ENCODE measurements at places on chromosomes 12 and 14. TPM values are rescaled to one million over a fixed set of nuclear protein-coding genes. Genes with fewer than 3 reads are reported as not detected.

Gene GPR135
- 3.0 TPM for total RNA-seq

Gene NAA30
- total RNA-seq: 21.4 TPM

Gene IL22
- total RNA-seq: not detected

Gene TAS2R13
- total RNA-seq: 3.4 TPM

Gene ALDH1L2
- 1.5 TPM for total RNA-seq

Gene IAPP
- total RNA-seq: not detected

GRCh38 chr12:27534060-27534764 is 10.2 kb downstream of the PPFIBP1 start:
- H3K36me3 ChIP-seq: peaks cover 23% of the 10 kb centered on the region
- H3K27me3 ChIP-seq: no peaks in the 10 kb centered on the region
- H3K4me3 ChIP-seq: no peak overlapping the region
- no peak for DNase-seq
- no peak overlapping the region for H3K27ac ChIP-seq

- H3K27ac ChIP-seq: peak overlapping the region; percentile 100
- peaks cover 18% of the 10 kb centered on the region for H3K4me1 ChIP-seq
- peak overlapping the region; percentile 96 for H3K4me3 ChIP-seq
- DNase-seq: no peak
- H3K27me3 ChIP-seq: no peaks in the 10 kb centered on the region
- H3K36me3 ChIP-seq: peaks cover 5% of the 10 kb centered on the region
These were observed 612 bp upstream of the SLC25A3 start for GRCh38 chr12:98592825-98593322.

DNA sequence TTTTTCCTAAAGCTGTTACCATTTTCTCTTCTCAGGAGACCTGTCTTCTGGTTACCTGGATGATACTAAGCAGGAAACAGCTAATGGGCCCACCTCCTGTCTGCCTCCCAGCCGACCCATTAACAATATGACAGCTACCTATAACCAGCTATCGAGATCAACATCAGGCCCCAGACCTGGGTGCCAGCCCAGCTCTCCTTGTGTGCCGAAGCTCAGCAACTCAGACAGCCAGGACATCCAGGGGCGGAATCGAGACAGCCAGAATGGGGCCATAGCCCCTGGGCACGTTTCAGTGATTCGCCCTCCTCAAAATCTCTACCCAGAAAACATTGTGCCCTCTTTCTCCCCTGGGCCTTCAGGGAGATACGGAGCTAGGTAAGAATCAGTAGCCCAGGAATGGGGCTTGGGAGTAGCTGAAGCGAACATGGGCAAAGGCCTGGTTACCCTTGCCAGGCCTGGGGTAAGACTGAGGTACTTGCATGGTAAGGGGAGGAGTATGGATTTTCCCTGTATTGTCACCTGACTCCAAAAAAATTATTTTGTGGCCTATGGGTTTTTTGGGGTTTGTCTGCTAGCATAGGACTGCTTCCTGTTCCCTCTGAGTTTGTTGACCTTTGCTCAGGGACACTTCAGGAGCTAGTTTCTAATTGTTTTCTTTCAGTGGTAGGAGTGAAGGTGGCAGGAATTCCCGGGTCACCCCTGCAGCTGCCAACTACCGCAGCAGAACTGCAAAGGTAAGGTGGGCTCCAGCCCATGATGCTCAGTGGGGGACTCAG is 26.6 kb downstream of the TRAFD1 start:
- H3K27ac ChIP-seq: peak overlapping the region; percentile 57
- H3K27me3 ChIP-seq: no peaks in the 10 kb centered on the region
- no peak for DNase-seq
- H3K4me3 ChIP-seq: no peak overlapping the region
- peaks cover 45% of the 10 kb centered on the region for H3K36me3 ChIP-seq

DNA sequence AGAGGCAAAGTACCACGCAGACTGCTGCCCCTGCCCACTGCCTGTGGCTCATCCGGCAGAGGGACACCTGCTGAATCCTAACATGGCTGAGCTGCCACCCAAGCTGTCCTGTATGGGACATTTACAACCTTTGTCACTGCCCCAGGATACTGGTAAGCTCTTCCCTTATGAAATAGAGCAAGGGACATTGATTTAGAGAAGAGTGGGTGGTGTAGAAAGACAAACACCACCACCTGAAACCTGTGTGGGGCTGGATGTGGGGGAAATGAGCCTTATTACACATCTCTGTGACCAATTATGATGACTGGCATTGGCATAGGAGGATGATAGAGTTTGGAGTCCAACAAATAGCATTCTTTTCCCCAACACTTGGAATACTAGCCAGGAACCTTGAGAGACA is 81.2 kb upstream of the GZMB start:
- H3K27ac ChIP-seq: no peak overlapping the region
- DNase-seq: no peak
- H3K36me3 ChIP-seq: no peaks in the 10 kb centered on the region
- no peak overlapping the region for H3K4me3 ChIP-seq
- H3K27me3 ChIP-seq: peaks cover 24% of the 10 kb centered on the region

GRCh38 chr12:32379667-32380066 is 19.7 kb upstream of the FGD4 start:
- no peaks in the 10 kb centered on the region for H3K27me3 ChIP-seq
- no peak overlapping the region for H3K4me3 ChIP-seq
- H3K27ac ChIP-seq: no peak overlapping the region
- H3K36me3 ChIP-seq: no peaks in the 10 kb centered on the region

DNA sequence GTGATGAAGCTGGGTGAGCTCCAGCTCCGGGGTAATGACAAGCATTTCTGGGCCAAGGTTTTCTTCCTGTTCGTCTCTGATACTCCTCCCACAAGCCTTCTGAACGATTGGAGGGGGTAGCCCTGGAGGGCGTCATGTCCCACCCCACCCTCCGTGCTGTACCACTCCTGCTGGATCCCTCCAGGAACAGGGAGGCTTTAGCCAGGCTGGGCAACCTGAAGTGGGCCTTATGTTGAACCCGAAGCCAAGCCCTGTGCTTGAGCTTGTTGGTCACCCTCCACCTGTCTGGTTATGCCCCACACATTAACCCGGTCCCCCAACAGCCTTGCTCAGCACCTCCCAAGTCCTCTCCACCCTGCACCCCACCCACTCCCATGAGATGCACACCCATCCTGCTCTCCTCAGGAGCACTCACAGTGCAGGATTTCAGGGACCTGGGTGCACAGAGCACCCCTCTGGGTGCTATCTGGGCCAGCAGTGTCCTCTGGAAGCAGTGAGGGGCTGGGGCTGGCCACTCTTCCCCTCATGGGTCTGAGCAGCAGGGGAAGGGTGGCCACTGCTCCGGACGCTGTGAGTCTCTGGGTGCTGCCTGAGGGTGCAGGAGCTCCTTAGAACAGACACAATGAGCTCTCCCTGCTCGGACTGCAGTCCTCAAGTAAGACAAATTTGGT is 6.8 kb upstream of the KRT83 start:
- no peaks in the 10 kb centered on the region for H3K4me1 ChIP-seq
- H3K4me3 ChIP-seq: no peak overlapping the region
- no peak for DNase-seq
- H3K27me3 ChIP-seq: peaks cover 61% of the 10 kb centered on the region
- H3K27ac ChIP-seq: no peak overlapping the region

- no peak overlapping the region for H3K4me3 ChIP-seq
- DNase-seq: no peak
- H3K27me3 ChIP-seq: no peaks in the 10 kb centered on the region
- H3K4me1 ChIP-seq: no peaks in the 10 kb centered on the region
- H3K36me3 ChIP-seq: no peaks in the 10 kb centered on the region
These were observed 35.1 kb downstream of the EIF2S3B start for GRCh38 chr12:10540776-10541205.

- H3K27me3 ChIP-seq: no peaks in the 10 kb centered on the region
- H3K4me3 ChIP-seq: no peak overlapping the region
- no peaks in the 10 kb centered on the region for H3K36me3 ChIP-seq
- no peak for DNase-seq
These were observed 932.2 kb downstream of the SLC6A15 start for GRCh38 chr12:83980398-83980797.

DNA sequence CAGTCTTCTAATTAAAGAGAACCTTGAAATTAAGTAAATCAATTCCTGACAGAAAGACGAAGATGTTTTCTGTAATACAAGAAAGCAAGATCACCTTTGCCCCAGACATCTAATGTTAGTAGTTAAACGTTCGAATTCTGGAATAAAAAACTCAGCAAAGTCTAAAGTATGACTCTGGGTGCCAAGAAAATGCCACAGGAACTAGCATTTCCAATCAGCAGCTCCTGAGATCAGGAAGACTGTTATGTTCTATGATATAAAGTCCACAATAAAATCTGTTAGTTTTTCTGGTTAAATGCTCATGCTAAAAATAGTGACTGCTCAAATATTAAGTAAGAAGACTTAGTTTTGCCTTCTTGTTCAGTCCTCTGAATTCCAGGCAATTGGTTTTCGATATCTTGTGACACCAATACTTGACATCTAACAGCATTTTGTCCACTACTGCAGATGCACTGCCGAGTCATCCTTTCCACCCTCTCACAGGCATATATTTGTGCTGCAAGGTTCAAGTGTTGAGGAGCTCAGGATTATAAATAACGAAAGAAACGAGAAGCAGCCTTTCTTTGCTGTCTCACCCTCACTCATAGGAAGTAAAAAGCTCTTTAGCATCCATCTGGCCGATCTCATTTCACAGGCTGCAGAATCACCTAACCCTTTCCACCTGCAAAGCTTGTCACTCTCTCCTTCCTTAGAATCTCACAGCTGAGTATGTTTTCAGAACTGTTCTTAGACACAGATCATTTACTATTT is 32.0 kb downstream of the SSH1 start:
- H3K27me3 ChIP-seq: no peaks in the 10 kb centered on the region
- H3K27ac ChIP-seq: peak overlapping the region; percentile 91
- no peak for DNase-seq
- peaks cover 8% of the 10 kb centered on the region for H3K36me3 ChIP-seq

DNA sequence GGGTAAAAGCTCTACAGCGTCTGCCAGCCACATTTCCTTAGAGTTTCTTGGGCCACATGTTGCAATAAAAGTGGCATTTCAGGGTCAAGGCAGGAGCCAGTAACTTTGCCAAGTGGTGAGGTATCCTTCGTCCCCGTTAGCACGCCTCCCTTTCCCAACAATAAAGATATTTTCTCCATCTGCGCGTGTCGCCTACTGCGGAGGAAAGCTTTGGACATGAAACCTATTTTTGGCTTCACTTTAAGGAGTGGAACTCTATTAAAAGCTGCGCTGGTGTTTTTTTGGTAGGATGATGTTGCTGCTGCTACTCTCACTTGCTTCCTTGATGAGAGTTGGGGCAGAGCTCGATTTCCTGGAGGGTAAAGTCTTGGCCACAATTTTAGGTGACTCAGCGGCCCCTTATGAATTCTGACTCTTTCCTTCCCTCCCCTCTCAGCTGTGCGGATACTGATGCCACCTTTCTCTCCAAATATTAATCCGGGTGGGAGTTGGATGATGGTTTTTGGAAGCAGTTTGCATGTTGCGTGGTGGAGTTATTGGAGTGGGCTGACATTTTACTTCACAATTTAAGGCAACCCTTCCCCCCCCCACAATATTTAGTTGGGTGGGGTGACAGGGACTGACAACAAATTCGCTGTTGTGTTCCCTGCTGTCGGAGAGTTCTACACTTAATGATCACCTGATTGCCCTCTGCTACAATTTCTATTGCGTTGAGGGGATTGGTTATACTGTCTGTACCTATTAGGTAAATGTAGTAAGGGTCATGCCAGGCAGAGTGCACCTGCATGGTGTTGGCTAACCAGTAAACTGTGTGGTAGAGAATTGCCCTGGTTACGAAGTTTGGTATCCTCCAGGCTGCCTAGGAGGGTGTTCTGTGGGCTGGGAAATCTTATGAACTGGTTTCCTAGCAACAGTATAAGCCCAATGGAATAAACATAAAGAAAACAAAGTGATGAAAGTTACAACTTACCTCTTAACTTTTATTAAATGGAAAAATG is 1.1 kb downstream of the CCDC91 start:
- peaks cover 14% of the 10 kb centered on the region for H3K4me1 ChIP-seq
- H3K27ac ChIP-seq: peak overlapping the region; percentile 98
- peak overlapping the region; percentile 92 for H3K4me3 ChIP-seq
- no peak for DNase-seq

DNA sequence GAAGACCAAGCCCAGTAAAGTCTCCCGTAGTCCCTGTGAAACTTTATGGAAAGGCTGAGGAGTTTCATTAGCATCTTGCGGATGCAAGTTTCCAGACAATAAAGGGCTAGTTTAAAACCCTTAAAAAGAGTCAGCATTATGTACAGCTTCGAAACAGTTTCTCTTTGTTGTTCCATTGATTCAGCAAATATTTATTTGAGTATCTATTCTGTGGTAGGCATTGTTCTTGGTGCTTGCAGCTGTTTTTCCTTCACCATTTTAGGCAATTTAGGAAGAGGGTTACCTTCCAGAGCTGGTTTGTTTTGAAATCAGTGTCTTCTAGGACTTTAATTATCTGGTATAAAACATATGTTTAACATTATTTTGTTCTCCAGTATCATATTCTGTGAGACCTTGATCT is 1.5 kb downstream of the SLIRP start:
- peak overlapping the region; percentile 94 for H3K27ac ChIP-seq
- no peak for DNase-seq
- peak overlapping the region; percentile 88 for H3K4me3 ChIP-seq
- H3K4me1 ChIP-seq: peaks cover 25% of the 10 kb centered on the region

DNA sequence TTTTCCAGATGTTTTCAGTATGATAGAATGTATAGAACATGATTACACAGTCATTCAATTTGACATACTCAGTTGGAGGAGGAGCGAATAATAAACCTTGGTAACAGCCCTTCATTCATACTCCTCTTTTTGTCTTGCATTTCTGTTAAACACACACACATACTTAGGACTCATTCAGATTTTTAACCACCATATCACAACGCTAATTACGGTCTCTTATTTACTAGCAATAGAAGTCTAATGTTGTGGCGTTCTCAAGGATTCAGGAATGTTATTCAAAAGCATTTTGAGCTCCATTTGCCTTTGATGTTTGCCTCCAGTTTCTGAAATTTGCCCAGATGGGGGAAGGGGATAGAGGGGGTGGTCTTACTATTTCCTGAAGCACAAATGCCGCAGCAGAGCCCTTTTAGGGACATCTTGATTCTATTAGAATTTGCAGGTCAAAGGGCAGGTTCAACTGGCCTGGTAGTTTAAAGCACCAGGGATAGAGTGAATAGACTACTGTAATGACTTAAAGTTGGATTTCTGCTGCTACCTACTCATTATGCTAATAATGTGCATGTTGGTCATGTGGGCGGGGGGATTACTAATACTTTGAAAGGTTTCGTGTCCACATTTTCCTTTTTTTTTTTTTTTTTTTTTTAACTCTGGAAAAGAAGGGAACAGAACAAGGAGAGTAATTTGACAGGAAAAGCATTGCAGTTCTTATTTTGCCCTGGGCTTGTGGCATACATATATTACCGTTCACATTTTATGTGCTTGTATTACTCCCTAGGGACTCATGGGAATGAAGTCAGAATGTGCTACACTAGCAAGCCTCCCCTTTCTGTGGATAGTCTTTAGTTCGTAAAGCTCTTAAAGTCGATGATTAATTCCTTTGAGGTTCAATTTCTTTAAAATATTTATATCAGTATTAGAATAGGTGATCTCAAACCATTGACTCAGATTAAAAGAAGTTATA is 226.8 kb downstream of the FBXL14 start:
- H3K27ac ChIP-seq: peak overlapping the region; percentile 5
- H3K27me3 ChIP-seq: no peaks in the 10 kb centered on the region
- no peak overlapping the region for H3K4me3 ChIP-seq
- no peak for DNase-seq

- H3K27ac ChIP-seq: no peak overlapping the region
- no peak for DNase-seq
- H3K4me1 ChIP-seq: no peaks in the 10 kb centered on the region
These were observed 140.8 kb downstream of the DAD1 start for GRCh38 chr14:22448035-22448904.

- peaks cover 25% of the 10 kb centered on the region for H3K36me3 ChIP-seq
- H3K4me3 ChIP-seq: no peak overlapping the region
- H3K27ac ChIP-seq: peak overlapping the region; percentile 25
- peaks cover 43% of the 10 kb centered on the region for H3K4me1 ChIP-seq
- H3K27me3 ChIP-seq: no peaks in the 10 kb centered on the region
- no peak for DNase-seq
These were observed 131.8 kb downstream of the PAWR start for GRCh38 chr12:79558924-79559469.

Measured in progenitor cell of endocrine pancreas (in vitro differentiated cells).